ENCODE measurements at places on chromosomes 1 and 21. TPM values are rescaled to one million over a fixed set of nuclear protein-coding genes. Genes with fewer than 3 reads are reported as not detected.

CLCA4 gene
- not detected for total RNA-seq

WNT2B gene
- 5.3 TPM for total RNA-seq

FMO3 gene
- 2.4 TPM for total RNA-seq

RIPPLY3 gene
- total RNA-seq, result 0.35 TPM
